Daoy (cell line): ENCODE measurements at places on chromosomes 3 and 15. TPM values are rescaled to one million over a fixed set of nuclear protein-coding genes. Genes with fewer than 3 reads are reported as not detected.

GRCh38 chr3:114223143-114223542 lies 14.2 kb downstream of the ZNF80 start:
- DNase-seq, result no peak

DNA sequence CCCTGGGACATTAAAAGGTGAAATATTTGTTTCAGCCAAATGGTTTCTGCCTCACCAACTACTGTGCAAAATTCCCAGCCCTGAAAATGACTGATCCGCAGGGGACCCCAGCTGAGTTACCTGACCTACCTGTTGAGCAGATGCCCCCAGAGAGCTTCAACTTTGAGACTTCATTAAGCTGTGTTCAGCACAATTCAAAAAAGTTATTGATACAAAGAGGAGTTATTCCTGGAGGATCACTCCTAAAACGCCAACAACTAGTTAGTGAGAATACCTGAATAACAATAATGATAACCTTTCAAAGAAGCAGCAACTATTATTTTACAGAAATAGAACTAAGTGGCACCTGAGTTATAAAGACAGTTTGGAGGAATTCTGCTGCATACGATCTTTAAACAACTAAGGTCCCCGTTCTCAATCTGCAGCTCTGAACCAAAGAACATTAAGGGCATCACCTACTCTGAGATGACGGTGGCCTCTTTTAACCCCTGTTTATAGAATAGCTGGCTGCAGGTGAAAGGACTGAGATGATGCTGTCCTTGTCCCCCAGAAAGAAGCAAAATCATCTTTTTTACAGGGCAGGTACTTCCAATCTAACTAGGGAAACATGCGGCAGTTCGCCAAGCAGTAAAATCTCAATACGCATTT lies 659 bp downstream of the GADL1 start:
- no peak for DNase-seq

- DNase-seq, result peak; percentile 51
Observed at GRCh38 chr3:10391391-10391790, 70.5 kb upstream of the SEC13 start.

DNA sequence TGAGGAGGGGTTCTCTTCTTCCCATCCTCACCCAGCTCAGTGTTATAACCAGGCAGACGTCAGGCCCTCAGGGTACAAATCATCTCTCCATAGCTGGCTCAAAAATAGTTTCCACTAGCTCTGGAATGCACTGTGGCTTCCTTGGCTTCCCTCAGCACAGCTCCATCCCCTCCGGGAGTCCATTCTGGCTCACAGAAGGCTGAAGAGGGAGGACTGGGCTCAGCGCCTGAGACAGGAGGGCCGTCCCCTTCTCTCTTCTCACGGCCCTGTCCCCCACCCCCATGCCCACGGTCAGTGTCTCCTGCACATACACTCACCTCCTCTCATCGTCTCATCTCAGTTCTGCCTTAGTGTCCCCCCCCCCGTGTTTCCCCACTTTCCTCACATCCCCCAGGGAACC lies 50.1 kb downstream of the UMPS start:
- peak; percentile 76 for DNase-seq

- DNase-seq, result peak; percentile 57
Observed at GRCh38 chr15:50906954-50907600, 1.4 kb upstream of the AP4E1 start.

- peak; percentile 89 for DNase-seq
Observed at GRCh38 chr3:14410503-14411165, 8.2 kb downstream of the SLC6A6 start.

DNA sequence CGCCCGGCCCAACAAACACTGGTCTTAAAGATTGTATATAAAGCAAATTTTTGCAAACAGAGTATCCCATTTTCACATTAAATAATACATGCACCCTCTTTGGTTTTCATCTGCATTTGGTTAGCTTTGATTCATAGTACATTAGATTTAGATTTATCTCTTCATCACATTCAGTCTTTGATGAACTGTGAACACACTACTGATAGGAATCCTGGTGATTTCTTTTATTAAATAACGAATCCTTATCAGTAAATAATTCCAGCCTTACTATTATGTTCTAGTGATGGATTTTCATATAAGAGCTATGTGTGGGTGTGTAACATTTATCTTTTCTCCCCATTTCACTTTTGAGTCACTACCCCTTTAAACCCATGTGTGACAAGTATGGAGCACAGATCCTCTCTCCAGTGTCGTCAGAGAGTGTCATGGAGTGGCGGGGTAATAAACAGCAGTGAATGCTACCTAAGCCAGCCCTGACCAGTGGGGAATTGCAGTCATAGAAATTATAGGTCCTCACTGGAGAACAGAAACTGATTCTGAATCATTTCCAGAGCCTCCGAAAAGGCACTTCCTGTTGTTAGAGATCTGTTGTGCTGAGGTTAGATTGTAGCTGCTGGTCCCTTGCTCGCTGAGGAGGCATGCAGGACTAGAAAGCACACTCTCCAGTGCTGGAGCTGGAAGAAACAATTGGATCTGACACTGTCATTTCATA lies 22.0 kb downstream of the SLC7A14 start:
- peak; percentile 29 for DNase-seq

DNA sequence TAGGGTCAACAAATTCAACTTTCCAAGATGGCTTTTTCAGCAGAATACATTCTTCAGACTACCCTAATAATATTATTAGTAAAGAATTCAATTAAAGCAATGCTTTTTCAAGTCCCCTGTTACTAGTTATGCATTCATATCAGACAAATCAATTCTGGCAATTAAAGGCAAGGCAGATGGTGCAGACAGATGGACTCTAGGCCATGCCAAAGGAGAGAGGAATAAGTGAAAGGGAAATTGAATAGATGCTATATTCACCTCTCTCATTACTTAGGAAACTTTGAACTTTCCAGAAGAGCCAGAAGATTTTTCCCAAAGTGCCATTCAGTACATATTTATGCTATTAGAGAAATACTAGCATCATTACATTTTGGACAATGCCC lies 487.7 kb upstream of the RASGRP1 start:
- no peak for DNase-seq

DNA sequence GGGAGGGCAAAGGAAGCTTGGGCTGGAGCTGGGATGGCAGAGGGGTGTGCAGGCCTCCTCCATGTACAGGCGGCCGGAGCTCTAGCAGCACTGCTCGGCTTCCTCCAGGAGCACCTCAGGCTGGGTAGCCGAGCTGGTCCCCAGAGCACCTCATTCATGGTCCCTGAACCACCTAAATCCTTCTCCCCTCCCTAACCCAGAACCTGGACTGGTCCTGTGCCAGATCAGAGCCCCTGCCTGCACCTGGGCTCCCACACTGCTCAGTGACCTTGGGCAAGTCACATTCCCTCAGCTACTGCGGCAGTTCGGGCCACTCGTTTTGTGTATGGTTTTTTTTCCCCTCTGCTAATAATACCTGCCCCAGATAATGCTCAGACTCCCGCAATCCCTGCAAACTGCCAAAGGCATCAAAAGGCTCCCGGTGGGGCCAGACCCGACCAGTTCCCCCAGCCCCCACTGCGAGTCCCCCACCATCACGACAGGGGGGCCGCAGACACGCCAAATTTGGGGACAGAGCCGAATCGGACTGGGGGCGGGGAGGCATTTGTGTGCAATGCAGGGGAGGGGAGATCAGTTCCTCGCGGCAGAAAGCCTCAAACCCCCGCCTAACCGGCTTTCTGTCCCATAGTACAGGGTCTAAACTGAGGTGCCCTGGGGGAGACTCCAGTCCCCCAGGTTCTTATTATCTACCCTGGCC lies 1.3 kb downstream of the SEMA7A start:
- no peak for DNase-seq

GRCh38 chr3:164498917-164499316 lies 579.4 kb downstream of the SI start:
- DNase-seq, result no peak

DNA sequence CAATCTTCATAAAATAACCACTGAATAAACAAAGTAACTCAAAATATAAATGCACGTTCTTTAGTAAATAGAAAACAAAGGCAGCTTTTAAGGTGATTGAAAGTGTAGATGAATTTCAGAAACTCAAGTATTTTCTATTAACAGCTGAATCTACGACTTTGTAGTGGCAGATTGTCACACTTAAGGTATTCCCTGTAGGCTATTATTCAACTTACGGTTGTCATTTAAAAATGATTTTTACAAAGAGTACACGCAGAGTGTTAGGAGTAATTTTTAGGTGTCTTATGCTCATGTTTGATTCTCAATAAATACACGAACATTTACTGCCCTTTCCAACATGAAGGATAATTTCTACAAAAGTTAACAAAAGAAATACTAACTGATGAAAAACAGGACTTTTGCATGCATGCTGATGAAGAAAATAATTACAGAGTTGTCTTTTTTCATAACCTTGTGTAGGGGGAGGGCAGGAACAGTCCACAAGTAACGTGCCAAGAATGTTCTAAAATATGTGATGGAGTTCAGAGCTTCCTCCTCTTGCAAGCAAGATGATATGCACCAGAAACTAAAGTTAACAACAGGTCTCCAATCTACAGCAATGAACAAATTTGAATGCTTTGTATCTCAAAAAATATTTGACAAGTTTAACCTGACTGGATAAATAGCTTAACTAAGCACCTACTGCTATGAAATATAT lies 16.7 kb downstream of the DCBLD2 start:
- DNase-seq, result no peak

DNA sequence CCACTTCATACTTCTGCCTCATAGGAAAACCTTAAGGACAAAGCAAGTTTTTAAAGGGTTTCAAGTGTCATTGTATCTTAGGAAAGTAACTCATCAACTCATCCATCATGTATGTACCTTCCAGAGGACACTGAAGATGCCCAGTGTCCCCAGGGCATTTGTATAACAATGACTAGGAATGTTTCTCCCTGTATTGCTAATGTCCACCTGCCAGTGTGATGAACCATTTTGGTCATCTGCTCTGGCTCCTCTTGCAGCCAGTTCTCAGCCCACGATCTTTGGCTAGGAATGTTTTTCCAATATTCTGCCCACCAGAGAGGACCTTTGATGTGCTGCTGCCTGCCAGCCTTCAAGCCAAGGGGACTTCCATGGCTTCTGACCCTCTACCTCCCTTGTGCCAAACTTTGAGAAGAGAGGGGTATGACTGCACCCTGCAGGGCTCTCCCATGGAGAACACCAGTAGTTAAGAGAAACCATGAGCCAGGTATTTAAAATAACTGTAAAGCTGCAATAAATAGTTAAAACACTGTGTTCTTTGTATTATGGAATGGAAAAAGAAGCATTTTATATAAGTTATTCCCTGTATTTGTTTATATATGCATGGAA lies 11.4 kb downstream of the LMOD3 start:
- DNase-seq, result no peak

GRCh38 chr3:80451393-80451792 lies 683.6 kb upstream of the ROBO1 start:
- no peak for DNase-seq

DNA sequence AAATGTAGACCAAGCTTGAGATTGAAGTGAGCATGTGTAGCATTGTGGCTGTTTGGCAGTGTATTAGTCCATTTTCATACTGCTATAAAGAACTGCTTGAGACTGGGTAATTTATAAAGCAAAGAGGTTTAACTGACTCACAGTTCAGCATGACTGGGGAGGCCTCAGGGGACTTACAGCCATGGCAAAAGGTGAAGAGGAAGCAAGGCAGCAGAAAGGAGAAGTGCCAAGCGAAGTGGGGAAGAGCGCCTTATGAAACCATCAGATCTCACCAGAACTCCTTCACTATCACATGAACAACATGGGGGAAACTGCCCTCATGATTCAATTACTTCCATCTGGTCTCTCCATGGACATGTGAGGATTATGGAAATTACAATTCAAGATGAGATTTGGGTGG lies 8.6 kb upstream of the CERS3 start:
- no peak for DNase-seq

- no peak for DNase-seq
Observed at GRCh38 chr3:152626226-152626625, 208.7 kb upstream of the P2RY1 start.

DNA sequence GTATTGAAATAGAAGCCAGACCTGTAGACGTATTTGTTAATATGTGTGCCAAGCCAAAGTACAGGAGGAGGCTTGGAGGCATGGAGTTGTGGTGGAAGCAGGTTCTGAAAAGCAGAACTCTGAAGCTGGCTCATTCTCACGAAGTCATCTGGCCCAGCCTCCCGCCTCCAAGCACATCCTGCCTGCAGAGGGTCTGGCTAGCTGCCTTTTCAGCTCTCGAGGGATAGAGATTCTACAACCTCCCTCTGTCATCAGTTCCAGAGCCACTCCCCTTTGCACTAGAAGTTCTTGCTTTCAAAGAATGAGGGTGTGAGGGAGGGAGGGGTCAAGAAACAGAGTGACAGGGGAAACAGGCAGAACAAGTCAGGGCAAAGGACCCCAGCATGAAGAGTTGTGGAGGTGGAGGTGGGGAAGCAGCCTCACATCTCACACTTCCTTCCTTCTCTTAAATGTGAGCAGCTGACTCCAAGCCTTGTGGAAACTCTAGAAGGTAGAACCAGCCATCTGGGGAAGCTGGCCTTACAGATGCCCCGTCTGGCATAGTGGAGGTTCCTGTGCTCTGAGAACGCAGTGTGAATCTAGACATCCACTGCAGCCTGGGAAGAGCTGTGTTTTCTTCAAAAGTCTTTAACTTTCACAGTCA lies 95.3 kb downstream of the SLC49A4 start:
- no peak for DNase-seq

DNA sequence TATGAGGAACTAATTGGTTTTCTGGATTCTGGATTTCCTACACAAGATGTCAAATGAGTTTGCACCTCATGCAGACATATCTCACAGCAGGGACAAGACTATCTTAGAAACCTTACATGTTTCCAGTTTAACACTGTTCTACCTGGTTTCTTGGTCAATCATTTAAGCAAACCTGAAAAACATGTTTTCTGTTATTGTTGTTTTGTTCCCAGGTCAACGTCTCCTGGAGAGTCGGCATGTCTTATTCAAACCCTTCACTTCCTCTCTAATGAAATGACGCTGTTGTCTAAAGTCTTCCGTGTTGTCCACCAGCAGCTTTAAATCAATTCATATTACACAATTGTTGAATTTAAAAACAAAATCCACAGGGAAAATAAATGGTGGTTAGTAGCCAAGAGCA lies 150.9 kb downstream of the CNTN3 start:
- no peak for DNase-seq

- DNase-seq, result peak; percentile 94
Observed at GRCh38 chr3:108008931-108009639, 81.7 kb downstream of the CD47 start.

Gene ARMC8
- 54.8 and 56.3 TPM in 2 replicates for total RNA-seq

Gene UPK1B
- total RNA-seq, result not detected in 2 replicates

Gene PRICKLE2
- total RNA-seq, result 7.9 and 13.0 TPM in 2 replicates

Gene NKTR
- total RNA-seq, result 10.7 and 15.5 TPM in 2 replicates

Gene TMEM212
- total RNA-seq, result not detected in 2 replicates

Gene LRTM1
- total RNA-seq, result not detected in 2 replicates

Gene SLC9C1
- total RNA-seq, result not detected in 2 replicates

Gene IFRD2
- total RNA-seq, result 83.4 and 96.4 TPM in 2 replicates
